ENCODE measurements at places on chromosomes 3 and 15. TPM values are rescaled to one million over a fixed set of nuclear protein-coding genes. Genes with fewer than 3 reads are reported as not detected.

The KLHL40 gene
- not detected for polyA plus RNA-seq

The TIGIT gene
- polyA plus RNA-seq = not detected

GRCh38 chr15:86829245-86829644, 749.6 kb downstream of the AGBL1 start:
- DNase-seq = no peak

The GPR27 gene
- 0.14 TPM for polyA plus RNA-seq

The NUP210 gene
- 0.10 TPM for polyA plus RNA-seq

The NDUFAF3 gene
- 73.1 TPM for polyA plus RNA-seq

DNA sequence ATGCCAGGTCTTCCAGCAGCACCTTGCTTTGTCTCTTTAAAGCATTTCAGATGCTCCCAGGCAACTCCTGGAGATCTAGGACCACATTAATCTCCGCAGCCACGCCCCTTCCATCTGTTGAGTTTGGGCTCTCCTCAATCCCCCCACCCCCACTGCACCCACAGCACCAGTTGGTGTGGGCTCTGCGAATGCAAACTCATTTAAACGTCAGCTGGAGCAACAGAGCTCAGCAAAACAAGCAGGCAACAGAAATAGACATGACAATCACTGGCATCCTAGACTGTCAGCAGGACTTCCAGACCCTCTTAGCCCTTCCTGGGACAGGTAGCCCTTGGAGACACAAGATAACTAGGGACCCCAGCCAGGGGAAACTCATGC, 106.9 kb downstream of the LSM3 start:
- DNase-seq = no peak

DNA sequence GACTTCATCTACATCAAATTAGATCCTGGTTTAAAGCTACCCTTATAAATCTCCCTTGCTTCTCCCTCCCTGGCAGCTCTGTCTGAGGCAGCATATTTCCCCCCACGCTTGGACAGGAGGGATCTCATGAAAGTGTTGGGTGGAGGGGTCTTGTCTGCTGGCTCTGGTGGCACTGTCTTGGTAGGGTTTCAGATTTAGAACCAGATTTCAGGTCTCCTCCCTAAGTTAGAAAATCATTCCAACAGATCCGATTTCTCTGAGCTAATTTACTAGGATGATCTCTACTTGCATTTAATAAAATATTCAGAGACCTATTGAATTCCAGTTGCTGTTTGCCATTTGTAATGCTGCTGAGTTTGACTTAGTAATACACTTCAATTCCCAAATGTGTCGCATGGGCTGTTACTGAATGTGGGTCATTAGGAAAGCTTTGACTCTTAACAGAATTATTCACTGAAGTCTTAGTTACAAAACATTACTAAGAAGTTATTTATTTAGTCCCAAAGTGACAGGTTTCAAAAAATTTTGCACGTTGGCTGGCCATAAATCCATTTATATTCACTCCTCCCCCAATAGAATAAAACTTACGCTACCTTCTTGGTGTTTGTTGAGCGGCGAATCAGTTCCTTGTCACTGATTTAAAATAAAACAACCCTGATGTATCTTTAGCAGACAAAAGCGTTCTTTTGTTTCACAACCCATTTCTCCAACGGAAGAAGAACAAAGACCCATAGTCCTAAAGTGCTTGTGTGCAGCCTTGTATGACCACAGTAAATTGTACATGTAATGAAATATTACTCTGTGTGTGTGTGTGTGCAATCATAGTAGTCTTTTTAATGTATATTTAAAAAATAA, 84.5 kb downstream of the TRAK1 start:
- no peak for DNase-seq

DNA sequence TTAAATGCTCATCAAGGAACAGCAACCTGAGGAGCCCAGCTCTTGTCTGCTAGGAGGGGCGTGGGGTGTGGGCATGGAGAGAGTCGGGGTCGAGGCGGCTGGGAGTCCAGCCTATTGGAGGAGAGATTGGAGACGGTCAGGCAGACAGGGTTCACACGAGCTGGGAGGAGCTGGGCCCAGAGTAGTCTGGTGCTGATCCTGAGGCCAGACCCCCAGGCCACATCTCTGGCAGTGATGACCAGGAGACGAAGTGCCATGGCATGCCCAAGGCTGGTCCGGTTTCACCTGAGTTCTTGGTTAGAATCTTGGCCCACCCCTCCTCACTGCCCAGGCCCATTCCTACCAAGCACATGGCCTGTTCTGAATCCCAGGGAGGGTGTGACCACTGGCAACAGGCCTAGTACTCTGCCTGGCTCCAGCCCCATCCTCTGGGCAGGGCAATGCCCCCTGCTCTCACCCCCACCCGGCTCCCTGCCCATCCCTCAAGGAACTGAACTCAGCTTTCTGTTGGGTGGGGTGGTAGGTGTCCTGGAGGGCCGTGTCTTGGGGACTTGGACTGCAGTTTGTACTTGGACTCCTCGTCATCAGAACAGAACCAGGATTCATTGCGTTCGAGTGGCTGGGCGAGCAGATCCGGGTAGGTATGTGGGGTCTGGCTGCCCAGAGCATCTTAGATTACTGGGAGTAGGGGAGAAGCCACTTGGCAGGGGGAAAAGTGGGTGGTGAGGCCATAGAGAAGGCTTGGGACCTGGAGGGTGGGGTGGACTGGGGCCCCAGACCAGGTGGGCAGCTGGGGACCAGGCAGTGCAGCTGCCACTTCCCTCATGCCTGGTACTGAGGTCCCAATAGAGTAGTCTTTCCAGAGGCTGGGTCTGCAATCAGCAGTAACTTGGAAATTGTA, 20.8 kb downstream of the SLC28A1 start:
- no peak for DNase-seq

GRCh38 chr15:45182996-45183395, 4.8 kb downstream of the SHF start:
- DNase-seq = no peak

The CHRFAM7A gene
- not detected for polyA plus RNA-seq
